Naive thymus-derived CD4-positive, alpha-beta T cell (primary cell): ENCODE measurements at places on chromosomes 12 and 14.

DNA sequence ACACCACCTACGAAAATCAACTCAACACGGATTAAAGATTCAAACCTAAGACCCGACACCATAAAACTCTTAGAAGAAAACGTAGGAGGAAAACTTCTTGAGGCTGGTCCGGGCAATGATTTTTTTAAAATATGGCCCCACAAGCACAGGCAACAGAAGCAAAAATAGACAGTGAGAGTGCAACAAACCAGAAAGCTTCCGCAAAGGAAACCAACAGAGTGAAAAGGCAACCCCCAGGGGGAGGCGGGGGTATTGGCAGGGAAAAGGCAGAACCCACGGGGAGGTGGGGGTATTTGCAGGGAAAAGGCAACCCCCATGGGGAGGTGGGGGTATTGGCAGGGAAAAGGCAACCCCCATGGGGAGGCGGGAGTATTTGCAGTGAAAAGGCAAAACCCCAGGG is 20.5 kb upstream of the FBRSL1 start:
- DNase-seq, result no peak
- H3K4me1 ChIP-seq, result peaks cover 8% of the 10 kb centered on the region
- H3K27ac ChIP-seq, result peak overlapping the region; percentile 33
- no peak overlapping the region for H3K4me3 ChIP-seq
- H3K27me3 ChIP-seq, result peaks cover 6% of the 10 kb centered on the region

GRCh38 chr14:32023540-32023939 is 53.6 kb upstream of the ARHGAP5 start:
- no peak overlapping the region for H3K27ac ChIP-seq
- H3K36me3 ChIP-seq, result no peaks in the 10 kb centered on the region
- no peaks in the 10 kb centered on the region for H3K4me1 ChIP-seq
- no peaks in the 10 kb centered on the region for H3K27me3 ChIP-seq

DNA sequence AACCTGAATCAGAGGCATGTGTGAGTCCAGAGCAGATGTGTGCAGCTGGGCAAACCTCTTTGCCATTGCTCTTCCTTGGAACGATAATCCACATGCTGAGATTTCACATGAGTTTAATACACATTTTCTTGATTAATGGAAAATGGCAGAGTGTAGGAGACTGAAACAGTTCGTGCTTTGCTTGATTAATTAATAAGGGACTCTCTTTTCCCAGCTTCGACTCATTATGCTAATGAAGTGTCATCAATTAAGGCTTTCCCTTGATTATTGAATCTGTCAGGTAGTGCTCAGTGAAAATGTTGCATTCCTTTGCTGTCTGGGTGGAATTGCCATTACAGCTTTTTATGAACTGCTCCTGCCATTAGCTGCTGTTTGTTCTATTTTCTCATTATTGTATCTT is 487.7 kb upstream of the NOVA1 start:
- no peaks in the 10 kb centered on the region for H3K4me1 ChIP-seq
- DNase-seq, result no peak
- H3K27ac ChIP-seq, result no peak overlapping the region
- no peak overlapping the region for H3K4me3 ChIP-seq

DNA sequence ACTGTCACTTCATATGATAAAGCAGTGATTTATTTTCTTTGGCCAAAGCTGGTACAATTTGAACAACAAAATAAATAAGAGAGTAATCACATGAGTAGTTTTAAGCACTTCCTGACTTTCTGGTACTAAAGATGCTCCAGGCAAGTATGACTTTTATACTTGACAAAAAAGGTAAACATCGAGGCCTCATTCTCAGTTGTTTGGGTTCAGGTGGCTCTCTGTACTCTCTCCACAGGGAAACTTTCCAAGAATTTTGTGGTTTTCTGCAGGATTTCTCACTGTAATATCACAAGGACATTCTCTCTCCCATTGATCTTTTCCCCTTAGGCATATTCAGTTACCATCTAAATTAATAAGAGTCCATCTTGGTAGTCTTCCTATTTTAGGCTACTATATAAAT is 26.6 kb upstream of the KCNC2 start:
- DNase-seq, result no peak
- no peak overlapping the region for H3K4me3 ChIP-seq
- H3K27ac ChIP-seq, result no peak overlapping the region
- no peaks in the 10 kb centered on the region for H3K27me3 ChIP-seq
- H3K36me3 ChIP-seq, result no peaks in the 10 kb centered on the region
- H3K4me1 ChIP-seq, result no peaks in the 10 kb centered on the region

DNA sequence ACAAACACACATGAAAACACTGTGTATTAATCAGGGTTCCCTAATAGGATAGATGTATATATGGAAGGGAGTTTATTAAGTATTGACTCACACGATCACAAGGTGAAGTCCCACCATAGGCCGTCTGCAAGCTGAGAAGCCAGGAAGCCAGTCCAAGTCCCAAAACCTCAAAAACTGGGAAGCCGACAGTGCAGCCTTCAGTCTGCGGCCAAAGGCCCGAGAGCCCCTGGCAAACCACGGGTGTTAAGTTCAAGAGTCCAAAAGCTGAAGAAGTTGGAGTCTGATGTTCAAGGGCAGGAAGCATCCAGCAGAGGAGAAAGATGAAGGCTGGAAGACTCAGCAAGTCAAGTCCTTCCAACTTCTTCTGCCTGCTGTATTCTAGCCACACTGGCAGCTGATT is 1085.0 kb upstream of the TMEM132C start:
- no peaks in the 10 kb centered on the region for H3K4me1 ChIP-seq
- no peak overlapping the region for H3K27ac ChIP-seq
- DNase-seq, result no peak
- H3K27me3 ChIP-seq, result no peaks in the 10 kb centered on the region
- no peaks in the 10 kb centered on the region for H3K36me3 ChIP-seq
- H3K4me3 ChIP-seq, result no peak overlapping the region

DNA sequence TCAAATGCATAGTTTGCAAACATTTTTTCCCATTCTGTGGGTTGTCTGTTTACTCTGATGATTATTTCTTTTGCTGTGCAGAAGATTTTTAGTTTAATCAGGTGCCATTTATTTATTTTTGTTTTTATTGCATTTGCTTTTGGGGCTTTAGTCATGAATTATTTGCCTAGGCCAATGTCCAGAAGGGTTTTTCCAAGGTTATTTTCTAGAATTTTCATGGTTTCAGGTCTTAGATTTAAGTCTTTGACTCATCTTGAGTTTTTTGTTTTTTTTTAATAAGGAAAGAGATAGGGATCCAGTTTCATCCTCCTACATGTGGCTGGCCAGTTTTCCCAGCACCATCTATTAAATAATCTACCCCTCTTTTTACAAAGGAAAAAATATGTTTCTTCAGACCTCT is 57.2 kb upstream of the TMEM260 start:
- no peak for DNase-seq
- H3K36me3 ChIP-seq, result no peaks in the 10 kb centered on the region
- no peak overlapping the region for H3K27ac ChIP-seq
- H3K4me1 ChIP-seq, result no peaks in the 10 kb centered on the region
- H3K4me3 ChIP-seq, result no peak overlapping the region

DNA sequence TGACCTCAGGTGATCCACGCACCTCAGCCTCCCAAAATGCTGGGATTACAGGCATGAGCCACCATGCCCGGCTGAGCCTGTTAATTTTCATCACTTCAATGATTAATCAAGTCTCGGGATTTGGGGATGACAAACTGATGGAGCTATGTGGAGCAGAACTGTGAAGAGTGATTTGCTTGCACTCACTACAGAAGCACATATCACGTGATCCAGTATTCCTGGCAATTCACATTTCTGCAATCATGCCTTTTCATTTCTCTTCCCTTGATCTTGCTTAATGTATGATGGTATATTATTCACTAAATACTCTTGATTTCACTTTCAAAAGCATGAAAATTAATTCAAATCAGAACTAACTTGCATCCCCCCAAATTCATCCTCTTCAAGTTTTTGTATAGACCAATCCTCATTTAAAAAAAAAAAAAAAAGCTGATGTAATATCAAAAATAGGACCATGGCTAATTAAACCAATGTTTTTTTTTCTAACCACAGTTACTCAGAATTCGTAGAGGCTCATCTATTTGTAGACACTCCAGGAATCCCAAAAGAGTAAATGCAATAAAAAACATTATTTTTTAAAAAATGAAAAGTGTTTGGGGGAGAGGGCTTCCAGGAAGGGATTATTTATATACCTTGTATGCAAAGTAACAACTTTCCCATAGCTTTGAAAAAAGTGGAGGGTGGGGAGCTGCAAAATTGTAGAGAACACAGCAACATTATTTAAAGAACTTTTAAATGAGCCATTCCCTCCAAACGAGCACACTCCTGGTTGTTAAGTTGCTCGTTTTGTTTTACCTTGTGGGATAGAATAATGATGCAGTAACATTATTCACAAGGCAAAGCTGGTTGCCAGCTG is 7.0 kb upstream of the ATXN2 start:
- H3K27me3 ChIP-seq, result no peaks in the 10 kb centered on the region
- DNase-seq, result no peak
- H3K36me3 ChIP-seq, result no peaks in the 10 kb centered on the region
- no peak overlapping the region for H3K27ac ChIP-seq
- no peaks in the 10 kb centered on the region for H3K4me1 ChIP-seq

DNA sequence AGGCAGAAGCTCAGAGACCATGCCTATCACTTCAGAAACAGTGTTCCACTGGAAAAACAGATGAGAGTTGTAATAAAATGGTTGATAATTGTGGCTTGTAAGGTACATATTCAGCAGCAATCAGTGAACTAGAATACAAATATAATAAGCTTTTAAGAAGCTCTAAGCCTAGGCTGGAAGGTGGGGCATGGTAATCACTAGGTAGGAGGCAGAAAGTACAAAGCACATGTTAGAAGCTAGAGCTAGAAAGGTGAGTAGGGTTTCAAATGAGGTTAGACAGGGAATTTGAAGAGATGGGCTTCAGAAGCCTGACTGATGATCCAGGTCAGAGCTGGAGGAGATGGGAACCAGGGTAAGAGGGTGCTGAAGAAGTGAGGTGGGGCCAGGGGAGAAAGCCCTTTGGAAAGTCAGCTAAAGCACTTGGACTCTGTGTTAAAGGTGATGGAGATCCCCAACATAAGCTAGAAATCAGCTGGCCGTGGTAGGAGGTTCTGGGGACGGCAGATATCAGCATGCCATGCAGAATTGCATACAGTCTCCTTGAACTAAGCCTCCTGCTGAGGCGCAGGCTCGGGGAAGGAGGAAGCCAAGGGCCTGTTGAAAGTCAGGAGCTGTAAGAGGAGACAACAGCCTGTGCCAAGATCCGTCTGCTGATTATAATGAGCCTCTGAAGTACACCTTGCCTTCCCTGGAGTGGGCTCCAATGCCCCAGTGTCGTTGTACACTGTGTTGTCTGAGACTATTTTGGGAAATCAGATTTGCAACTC is 659.4 kb downstream of the BCL11B start:
- H3K36me3 ChIP-seq, result no peaks in the 10 kb centered on the region
- no peak overlapping the region for H3K27ac ChIP-seq
- no peaks in the 10 kb centered on the region for H3K27me3 ChIP-seq
- no peaks in the 10 kb centered on the region for H3K4me1 ChIP-seq
- no peak overlapping the region for H3K4me3 ChIP-seq
- DNase-seq, result no peak

DNA sequence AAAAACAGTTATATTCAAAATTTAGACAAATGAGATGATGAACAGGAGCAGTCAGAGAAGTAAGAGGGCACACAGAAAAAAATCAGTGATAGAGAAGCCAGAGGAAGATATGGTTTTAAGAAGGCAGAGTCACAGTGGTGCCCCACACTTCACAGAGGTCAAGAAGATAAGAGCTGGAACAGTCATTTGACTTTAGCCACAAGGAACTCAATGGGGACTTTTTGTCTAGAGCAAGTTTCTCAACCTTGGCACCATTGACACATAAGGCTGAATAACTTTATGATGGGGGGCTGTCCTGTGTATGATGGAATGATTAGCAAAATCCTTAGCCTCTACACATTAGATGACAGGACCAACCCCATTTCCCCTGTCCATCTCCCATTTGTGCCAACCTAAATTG is 172.8 kb upstream of the PLEKHG7 start:
- no peaks in the 10 kb centered on the region for H3K4me1 ChIP-seq
- H3K36me3 ChIP-seq, result no peaks in the 10 kb centered on the region
- DNase-seq, result no peak
- H3K4me3 ChIP-seq, result no peak overlapping the region

DNA sequence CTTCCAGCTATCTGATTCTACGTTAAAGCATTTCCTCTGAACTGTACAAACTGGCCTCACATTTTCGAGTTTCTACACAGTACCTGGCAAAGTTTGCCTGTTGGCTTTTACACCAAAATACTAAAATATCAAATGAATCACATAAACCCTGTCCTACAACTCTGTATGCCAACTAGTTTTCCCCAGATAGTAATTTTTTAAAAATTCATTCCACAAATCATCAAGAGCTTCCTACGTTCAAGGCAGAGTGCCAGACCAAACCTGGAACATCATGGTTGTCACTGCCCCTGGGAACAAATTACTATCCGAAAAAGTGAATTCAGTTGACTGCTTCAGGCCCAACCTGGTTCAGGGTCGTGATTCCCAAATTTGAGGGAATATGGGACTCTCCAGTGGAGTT is 2.1 kb downstream of the TMEM30B start:
- no peak overlapping the region for H3K27ac ChIP-seq
- DNase-seq, result no peak
- no peaks in the 10 kb centered on the region for H3K27me3 ChIP-seq
- no peak overlapping the region for H3K4me3 ChIP-seq

- H3K4me3 ChIP-seq, result no peak overlapping the region
- H3K27ac ChIP-seq, result no peak overlapping the region
- no peaks in the 10 kb centered on the region for H3K4me1 ChIP-seq
- DNase-seq, result no peak
These were observed 98.5 kb upstream of the TMPO start for GRCh38 chr12:98416845-98417244.

DNA sequence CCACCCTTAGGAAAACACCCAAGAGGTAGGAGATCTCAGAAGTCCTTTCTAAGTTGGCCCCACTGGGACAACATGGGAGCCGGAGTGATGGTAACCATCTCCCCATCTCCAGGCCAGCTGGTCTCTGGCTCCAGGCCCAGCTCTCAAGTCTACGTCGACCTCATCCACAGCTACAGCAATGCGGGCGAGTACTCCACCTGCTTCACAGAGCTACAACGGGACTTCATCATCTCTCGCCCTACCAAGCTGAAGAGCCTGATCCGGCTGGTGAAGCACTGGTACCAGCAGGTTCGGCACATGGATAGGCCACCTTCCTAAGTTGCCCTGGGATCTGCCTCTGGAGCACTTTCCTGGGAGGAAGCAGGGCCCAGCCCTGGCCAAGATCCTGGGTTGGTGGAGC is 11.0 kb upstream of the OAS2 start:
- peaks cover 76% of the 10 kb centered on the region for H3K36me3 ChIP-seq
- no peaks in the 10 kb centered on the region for H3K4me1 ChIP-seq
- H3K4me3 ChIP-seq, result no peak overlapping the region
- no peak for DNase-seq

GRCh38 chr12:94792693-94793092 is 142.3 kb upstream of the TMCC3 start:
- no peak overlapping the region for H3K4me3 ChIP-seq
- no peak overlapping the region for H3K27ac ChIP-seq
- DNase-seq, result no peak
- H3K4me1 ChIP-seq, result no peaks in the 10 kb centered on the region
- no peaks in the 10 kb centered on the region for H3K36me3 ChIP-seq

GRCh38 chr14:69319911-69320310 is 60.0 kb downstream of the GALNT16 start:
- DNase-seq, result no peak
- H3K27me3 ChIP-seq, result no peaks in the 10 kb centered on the region
- no peaks in the 10 kb centered on the region for H3K4me1 ChIP-seq
- no peaks in the 10 kb centered on the region for H3K36me3 ChIP-seq
- no peak overlapping the region for H3K27ac ChIP-seq
- H3K4me3 ChIP-seq, result no peak overlapping the region

- no peaks in the 10 kb centered on the region for H3K36me3 ChIP-seq
- no peaks in the 10 kb centered on the region for H3K27me3 ChIP-seq
- H3K4me1 ChIP-seq, result no peaks in the 10 kb centered on the region
These were observed 378.7 kb downstream of the PRKD1 start for GRCh38 chr14:29548948-29549370.
